Activated T-cell treated with anti-CD3 and anti-CD28 coated beads for 1 hour (primary cell): ENCODE measurements at places on chromosomes 4 and X.

GRCh38 chr4:133355633-133356032, 206.5 kb downstream of the PCDH10 start:
- DNase-seq: no peak

DNA sequence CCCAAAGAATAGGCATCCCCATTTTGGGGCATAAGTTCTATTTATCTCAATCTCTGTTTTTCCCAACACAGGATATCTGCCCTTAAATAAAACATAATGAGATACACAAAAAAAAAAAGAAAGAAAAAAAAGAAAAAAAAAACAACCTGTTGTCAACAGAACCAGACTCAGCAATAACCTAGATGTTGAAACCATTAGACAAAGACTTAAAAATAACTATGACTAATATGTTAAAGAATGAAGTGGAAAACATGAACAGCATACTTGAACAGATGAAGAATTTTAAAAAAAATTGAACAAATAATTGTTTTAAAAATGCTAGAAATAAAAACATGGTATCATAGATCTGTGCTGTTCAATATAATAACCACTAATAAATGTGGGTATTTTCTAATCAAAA, 93.4 kb upstream of the RXFP1 start:
- DNase-seq: no peak

DNA sequence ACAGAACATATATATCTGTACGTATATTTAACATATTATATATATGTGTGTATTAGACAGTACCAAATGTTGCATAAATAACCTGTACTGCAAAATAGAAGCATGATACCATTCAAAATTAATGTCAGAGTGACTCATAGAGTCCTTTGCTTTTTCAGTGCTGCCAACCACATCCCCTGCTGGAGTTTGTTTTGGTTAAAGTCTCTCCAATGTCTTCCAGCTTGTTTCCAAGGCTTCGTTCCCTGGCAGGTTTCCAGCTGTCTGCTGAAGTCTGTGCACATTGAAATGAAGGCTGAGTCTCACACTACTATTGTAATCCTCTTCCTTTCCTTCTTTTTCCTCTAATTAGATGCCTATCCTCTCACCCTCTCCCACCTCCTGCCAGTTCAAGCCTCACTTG, 14.9 kb downstream of the NRK start:
- no peak for DNase-seq

- DNase-seq: no peak
Observed at GRCh38 chr4:130054908-130055307, 959.0 kb downstream of the C4orf33 start.

DNA sequence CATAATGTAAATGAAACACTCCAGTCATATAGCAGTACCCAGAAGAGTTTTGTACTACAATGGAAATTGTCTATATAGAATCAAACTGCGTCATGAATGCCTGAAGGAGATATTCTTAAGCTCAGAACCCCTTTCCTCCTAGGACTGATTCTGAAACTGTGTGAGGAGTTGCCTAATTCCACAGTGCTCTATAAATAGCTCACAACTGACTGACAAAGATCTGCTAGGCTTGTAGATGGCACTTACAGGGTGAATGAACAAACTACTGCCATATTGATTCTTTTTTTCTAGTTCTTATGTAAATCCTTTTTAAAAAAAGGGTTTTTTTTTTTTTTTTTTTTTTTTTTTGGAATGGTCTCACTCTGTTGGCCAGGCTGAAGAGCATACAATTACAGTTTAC, 30.1 kb upstream of the UGT2B17 start:
- no peak for DNase-seq

DNA sequence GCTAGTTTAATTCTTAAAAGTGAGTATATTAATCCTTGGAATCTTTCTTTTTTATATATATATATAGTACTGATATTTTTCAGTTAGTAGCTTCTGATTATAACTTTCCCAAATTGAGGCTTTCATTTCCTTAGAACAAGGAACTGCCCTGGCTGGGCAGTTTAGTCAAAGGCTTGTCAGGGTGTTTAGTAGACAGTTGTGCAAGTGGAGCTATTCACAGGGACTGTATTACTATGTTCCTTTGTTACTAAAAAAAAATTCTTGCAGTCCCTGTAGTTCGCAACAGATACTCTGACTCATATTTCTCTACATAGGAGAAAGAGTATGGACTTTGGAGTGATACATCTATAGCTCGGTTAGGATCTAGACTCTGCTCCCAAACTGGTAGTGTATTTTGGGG, 20.8 kb downstream of the USO1 start:
- no peak for DNase-seq

- no peak for DNase-seq
Observed at GRCh38 chr4:132992686-132993085, 156.4 kb upstream of the PCDH10 start.

- DNase-seq: no peak
Observed at GRCh38 chr4:65719635-65720034, 49.3 kb upstream of the EPHA5 start.
